ENCODE measurements at places on chromosomes 12 and 14.

- no peak for DNase-seq
These were observed 26.0 kb upstream of the VPS37B start for GRCh38 chr12:122921917-122922316.

DNA sequence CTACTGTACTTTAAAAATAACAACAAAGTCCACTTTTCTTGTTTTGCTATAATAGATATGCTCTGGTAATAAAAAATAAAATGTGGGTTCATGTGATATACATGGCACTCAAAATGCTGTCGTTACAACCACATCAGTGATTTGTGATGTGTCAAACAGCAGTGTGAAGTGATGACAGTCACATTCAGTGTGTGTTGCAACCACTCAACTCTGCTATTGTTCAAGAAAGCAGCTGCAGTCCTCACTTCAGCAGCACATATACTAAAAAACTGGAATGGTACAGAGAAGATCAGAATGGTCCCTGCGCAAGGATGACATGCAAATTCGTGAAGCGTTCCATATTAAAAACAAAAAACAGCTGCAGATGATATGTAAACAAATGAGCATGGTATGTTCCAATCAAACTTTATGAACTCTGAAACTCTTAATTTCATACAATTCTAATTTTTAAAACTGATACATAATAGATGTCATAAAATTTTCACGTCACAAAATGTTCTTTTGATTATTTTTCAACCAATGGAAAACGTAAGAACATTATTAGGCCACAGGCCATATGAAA lies 6.7 kb downstream of the TRMT5 start:
- no peak for DNase-seq

- no peak for DNase-seq
These were observed 2.7 kb upstream of the KRT6B start for GRCh38 chr12:52454411-52455201.

DNA sequence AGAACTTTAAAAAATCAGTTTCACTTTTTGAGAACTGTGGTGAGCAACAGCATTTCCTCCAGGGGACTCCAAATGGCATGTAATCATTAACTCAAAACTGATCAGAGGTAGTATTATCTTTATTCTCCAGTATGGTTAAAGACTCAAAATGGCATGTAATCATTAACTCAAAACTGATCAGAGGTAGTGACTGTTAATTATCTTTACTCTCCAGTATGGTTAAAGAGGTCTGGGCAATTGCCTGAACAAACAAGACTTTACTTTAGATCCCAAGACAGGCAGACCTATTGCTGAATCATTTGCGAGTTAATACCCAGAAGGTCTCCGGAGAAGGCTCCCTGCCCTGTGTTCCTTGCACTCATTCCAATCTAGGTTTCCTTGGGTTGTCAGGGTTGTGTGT lies 6.6 kb upstream of the ACADS start:
- DNase-seq: no peak

Data from pancreas (tissue), 10 donors.